Activated T-cell treated with anti-CD3 and anti-CD28 coated beads for 4 hours (primary cell): ENCODE measurements at places on chromosomes 7 and 10.

DNA sequence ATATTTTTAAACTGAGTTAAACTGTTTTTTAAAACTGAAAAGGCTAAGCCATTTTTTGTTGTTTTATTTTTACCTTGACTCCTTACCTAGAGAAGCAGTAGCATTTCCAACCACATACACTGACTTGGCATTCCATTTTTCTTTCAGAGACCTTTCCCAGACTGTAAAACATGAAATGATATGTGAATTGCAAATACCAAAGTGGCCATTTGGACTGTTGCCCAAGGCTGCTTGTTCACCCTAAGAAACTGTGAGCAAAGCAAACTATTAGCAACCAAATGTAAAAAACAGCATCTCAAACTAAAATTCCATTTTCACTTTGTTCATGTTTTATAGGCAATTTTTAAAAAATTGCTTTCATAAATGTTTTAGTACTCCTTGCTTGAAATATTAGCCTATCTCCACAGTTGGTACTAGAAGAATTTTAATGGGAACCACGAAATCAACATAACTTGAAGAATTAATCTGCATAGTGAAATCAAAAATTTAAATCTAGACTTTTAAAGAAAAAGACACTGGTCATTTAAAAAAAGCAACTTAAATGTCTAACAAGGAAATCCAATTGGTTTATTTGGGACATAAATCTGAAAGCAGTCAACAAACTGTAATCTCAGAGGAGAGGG, 10.8 kb downstream of the UROS start:
- no peak for DNase-seq

DNA sequence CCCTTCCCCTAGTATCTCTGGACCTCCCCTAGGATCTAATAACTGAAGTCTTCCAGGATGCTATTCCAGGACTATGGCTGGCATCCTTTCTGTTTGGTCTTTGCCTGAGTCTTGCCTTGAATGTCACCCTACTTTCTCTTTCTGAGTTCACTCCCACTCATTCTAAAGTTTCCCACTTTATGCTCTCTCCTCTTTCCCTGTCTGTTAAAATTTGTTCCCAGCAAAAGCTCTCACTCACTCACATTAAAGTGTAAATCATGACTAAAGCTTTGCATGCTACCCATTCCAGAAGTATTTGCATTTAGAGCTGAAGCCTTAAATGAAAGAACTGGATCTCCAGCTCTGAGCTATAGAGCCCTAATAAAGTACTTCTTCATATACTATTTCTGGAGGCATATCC, 42.1 kb upstream of the RAPGEF5 start:
- no peak for DNase-seq

DNA sequence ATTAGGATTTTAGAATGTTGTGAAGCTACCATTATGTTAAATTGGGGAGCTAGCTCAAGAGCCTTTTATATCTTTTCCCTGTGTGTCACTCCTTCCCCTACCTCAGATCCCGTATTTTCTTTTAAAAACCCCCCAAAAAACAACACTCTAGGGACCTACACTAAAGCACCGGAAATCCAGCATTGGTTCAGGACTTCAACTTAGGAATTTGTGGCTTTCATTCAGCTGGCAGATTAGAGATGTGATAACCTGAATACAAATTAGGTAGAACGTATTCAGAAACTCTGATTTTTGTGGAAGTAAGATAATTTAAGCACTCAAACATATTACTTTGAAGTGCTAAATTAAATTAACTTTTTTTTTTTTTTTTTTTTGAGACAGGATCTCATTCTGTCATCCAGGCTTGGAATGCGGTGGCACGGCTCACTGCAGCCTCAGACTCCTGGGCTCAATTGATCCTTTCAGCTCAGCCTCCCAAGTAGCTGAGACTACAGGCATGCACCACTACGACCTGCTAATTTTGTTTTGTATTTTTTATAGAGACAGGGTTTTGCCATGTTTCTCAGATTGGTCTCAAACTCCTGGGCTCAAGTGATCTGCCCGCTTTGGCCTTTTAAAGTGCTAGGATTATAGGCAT, 6.8 kb downstream of the TBC1D12 start:
- DNase-seq, result no peak

DNA sequence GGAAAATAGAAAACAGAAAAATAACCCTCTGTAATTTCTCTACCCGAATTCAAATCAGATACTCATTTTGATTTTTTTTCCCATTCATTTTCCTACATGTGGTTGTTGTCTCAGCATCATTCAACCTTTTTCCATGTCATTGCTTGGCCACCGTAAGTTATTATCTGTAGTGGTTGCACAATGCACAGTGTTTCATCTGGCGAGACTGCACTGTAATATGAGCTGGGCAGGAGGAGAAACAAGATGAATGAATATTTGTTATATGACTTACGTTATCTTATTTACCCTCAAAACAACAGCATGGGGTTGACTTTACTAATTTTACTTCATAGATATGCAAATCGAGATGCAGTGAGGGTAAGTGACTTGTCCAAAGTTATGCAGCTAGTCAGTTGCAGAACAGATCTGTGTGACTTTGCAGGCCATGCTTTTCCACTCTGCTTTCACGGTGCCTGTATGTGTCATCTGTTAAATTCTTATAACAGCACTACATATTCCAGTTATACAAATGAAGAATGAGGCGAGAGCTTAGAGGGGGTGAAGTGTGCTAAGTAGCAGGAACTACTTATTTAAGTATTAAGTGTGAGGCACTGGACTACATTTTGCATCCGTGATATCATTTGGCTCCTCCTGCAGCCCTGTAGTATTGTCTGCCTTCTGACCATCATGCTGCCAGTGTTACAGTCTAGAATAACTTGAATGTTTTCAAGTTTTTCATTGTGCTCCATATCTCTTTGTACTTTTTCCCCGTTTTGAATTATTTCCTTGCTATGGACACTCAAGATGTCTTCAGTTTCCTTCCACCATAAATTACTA, 56.7 kb downstream of the ZMYND11 start:
- no peak for DNase-seq

GRCh38 chr10:18690541-18690940, 31.3 kb downstream of the ARL5B start:
- DNase-seq, result no peak

DNA sequence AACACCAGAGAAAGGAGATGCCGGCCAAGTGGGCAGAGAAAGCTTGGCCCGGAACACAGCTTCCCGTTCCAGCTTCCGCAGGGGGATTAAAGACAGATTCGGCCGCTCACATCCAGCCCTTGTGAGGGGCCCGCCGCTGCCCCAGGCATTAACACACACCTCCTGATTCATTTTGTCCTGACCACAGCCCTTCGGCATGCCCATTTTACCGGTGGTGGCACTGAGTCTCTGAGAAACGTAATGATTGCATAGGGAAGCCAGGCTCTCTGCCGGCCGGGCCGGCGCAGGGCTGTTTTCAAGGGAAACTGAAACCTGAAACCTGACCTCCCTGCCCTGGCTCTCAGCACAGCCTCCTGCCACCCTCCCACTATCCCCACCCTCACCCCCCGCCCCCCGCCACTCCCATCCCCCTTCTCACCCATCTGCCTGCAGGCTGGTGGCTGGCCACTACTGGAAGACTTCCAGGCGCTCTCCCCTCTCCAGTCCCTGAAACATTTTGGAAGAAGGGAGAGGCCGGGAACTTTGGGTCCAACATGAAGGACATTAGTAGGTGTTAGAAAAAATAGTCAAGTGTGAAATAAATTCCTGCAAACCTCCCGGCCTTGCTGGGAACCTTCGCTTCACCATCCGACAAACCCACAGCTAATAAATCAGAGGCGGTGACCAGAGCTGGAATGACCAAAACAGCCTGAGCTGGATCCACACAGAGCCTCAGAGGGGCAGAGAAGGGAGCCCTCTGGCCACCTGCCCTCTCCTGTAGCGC, 83.5 kb upstream of the CUX1 start:
- DNase-seq, result no peak
